Stimulated activated CD4-positive, alpha-beta T cell treated with anti-CD3 and anti-CD28 coated beads, TNF-alpha, amount 100 ng/mL, for 1 hour (primary cell): ENCODE measurements at places on chromosomes 11 and 22.

GRCh38 chr11:46431211-46431610 lies 39.6 kb upstream of the CHRM4 start:
- no peak for DNase-seq

GRCh38 chr11:28756977-28757376 lies 648.8 kb downstream of the METTL15 start:
- no peak for DNase-seq

- DNase-seq: no peak
Measured at GRCh38 chr11:99015634-99016454, 4.9 kb upstream of the CNTN5 start.

DNA sequence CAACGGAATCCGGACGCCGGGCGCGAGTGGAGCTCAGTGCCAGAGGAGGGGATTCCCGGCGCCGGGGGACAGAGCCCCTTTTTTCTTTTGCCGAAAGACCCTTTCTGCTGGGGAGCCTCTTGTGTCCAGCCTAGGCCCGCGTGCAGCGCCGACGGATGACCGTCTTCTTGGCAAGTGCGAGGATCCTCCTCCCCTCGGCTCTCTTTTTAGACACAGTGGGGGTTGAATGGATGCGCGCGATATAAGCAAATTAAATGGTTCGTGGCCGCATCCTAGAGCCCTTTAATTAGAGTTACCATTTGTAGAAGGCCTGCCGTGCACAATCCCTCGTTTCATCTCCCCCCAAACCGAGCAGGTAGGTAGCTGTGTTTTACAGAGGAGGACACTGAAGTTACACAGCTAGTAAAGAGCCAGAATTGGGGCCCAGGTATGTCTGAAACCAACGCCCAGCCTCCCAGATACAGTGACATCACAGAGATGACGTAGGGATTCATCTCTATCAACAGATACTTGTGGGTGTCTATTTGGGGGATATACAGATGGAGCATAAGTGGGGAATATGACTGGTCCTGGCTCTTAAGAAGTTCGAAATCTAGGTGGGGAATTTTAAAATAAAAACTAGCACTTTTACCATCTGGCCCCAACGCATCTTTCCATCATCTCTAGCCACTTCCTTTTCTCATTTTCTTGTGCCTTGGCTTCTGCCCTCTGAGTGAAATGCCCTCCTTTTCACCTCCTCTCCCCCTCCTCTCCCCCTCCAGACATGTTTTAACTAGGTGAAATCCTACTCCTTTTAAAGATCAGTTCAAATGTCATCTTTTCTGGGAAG lies 875 bp downstream of the TCP11L1 start:
- DNase-seq: no peak

DNA sequence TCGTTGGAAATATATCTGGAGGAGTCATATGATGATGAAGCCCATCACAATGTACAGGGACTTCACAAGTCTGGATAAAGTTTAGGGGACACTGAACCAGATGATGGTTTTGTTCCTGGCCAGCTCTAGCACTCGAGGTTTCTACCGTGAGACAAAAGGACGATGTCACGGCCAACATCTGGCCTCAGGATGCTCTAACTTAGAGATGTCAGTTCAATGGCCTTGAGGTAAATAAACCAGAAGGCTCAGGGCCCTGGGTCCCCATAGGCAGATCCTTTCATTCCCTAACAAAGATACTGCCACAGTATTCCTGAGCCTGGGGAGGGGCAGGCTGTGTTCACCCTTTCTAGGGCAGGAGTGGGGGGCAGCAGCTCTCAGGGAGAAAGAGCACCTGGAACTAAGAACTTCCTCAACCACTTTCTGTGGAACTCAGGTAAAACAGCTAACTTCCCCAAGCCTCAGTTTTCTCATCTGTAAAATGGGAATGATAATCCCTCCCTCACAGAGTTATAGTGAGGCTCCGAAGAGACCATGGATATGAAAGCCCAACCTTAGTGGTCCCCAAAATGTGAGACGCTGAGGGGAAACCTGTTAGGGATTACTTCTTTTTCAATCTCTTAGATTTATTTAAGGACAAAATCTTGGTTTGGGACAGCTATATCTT lies 18.3 kb downstream of the MS4A10 start:
- DNase-seq: no peak

DNA sequence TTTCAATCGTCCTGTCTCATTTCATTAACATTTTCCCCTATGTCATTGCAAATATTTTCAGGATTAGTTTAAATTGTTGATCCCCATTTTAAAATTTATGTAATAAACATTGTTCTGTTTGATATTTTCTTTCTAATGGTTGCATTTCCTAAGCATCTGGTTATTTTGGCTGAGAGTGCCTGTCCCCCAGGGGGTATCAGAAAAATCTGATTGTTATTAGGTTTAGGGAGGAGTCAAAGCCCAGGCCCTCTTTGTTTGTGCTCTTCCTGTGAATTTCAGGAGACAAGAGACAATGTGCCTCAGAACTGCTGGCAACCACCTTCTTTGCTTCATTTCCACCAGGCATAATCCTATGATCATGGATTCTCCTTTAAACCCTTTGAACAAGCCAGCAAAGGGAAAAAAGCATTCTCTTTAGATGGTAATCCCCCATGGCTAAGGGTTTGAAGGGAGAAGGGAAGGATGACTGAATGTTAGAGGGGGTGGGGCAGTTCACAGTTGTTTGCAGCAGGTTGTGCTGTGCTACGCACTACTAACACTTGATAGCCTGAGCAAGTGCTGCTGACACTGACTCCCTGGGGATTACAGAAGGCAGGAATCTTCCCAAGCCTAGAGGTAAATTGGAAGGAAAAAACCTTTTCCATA lies 462.4 kb upstream of the LRRC4C start:
- DNase-seq: no peak

- no peak for DNase-seq
Measured at GRCh38 chr11:6203327-6203726, 2.0 kb upstream of the C11orf42 start.

GRCh38 chr22:26245001-26245400 lies 75.7 kb downstream of the SEZ6L start:
- no peak for DNase-seq

GRCh38 chr11:129999407-129999806 lies 3.2 kb downstream of the PRDM10 start:
- DNase-seq: no peak

DNA sequence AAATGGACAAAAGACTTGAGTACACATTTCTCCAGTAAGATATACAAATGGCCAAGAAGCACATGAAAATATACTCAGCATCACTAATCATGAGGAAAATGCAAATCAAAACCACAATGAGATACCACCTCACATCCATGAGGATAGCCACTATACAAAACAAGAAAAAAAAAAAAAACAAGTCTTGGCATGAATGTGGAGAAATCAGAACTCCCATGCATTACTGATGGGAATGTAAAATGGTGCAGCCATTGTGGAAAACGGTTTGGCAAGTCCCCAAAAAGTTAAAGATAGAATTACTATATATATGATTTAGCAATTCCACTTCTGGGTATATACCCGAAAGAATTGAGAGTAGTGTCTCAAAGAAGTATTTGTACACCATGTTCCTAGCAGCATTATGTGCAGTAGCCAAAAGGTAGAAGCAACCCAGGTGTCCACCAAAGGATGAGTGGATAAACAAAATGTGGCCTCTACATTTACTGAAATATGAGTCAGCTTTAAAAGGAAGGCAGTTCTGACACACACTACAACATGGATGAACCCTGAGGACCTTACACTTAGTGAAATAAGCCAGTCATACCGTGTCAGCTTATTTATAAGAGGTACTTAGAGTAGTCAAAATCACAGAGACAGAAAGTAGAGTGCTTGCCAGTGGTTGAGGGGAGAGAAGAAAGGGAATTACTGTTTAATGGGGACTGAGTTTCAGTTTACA lies 146.3 kb downstream of the WNT7B start:
- DNase-seq: no peak

DNA sequence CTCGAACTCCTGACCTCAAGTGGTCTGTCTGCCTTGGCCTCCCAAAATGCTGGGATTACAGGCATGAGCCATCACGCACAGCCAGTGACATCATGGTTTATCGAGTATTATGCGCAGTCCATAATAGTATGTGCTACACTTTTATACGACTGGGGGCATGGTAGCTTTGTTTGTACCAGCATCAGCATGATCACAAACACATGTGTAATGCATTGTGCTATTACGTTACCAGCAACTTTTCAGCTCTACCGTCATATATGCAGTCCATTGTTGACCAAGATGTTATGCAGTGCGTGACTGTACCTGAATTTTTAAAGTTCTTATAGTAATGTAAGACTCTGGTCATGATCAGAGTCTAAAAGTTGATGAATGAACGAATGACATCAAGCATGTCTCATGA lies 67.9 kb downstream of the ZC3H12C start:
- no peak for DNase-seq

GRCh38 chr11:118171269-118172062 lies 5.0 kb downstream of the SCN2B start:
- DNase-seq: peak; percentile 39
